ENCODE measurements at places on chromosomes 12 and 14.

DNA sequence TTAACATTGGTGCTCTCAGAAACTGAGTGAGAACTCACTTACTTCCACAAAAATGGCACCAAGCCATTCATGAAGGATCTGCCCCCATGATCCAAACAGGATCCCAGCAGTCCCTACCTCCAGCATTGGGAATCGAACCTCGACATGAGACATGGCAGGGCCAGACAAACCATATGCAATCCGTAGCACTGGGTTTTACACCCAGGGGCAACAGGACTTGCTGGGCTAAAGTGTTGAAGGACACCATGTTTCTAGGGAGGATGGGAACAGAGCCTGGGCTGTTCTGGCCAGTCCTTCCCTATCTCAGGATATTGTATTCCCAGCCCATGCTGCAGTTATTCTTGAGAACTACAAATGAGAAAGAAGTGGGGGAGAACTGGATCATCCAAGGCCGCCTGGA, 36.6 kb downstream of the SERPINA3 start:
- no peak for ATAC-seq

GRCh38 chr12:71760471-71760870, 5.8 kb downstream of the RAB21 start:
- ATAC-seq: no peak

- no peak for ATAC-seq
These were observed 48.2 kb downstream of the FOXN3 start for GRCh38 chr14:89368490-89369477.

DNA sequence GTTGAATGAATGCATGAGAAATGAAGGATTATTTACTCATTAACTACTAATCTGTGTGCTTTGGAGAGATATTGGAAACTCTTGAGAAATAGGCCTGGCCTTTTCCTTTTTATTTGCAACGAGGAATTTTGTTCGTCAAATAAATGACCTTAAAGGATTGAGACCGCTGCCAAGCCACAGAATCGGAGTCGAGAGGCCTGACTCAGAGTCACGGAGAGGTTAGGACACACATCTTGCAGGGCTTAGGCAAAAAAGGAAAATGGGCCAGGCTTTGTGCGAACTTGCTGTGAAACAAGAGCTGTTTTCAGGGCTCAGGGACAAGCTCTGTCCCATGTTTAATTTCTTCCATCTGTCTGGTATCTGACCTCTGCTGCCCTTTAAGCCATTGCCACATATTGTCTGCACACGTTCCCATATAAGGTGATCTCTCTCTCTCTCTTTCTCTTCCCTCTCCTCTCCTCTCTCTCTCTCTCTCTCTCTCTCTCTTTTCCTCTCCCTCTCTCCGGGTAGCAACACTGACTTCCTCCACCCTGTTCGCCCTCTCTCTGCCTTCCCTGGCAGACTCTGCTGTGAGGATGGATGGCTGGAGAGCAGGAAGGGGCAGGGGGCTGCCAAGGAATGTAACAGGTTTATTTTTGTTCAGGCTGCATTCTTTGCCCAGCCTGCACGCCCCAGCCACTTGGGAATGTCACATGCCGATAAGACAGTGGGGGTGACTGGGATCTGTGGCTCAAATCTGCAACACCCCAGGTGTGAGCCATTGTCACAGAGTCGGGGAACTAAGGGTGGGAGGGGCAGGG, 14.9 kb upstream of the IFT81 start:
- ATAC-seq: no peak

DNA sequence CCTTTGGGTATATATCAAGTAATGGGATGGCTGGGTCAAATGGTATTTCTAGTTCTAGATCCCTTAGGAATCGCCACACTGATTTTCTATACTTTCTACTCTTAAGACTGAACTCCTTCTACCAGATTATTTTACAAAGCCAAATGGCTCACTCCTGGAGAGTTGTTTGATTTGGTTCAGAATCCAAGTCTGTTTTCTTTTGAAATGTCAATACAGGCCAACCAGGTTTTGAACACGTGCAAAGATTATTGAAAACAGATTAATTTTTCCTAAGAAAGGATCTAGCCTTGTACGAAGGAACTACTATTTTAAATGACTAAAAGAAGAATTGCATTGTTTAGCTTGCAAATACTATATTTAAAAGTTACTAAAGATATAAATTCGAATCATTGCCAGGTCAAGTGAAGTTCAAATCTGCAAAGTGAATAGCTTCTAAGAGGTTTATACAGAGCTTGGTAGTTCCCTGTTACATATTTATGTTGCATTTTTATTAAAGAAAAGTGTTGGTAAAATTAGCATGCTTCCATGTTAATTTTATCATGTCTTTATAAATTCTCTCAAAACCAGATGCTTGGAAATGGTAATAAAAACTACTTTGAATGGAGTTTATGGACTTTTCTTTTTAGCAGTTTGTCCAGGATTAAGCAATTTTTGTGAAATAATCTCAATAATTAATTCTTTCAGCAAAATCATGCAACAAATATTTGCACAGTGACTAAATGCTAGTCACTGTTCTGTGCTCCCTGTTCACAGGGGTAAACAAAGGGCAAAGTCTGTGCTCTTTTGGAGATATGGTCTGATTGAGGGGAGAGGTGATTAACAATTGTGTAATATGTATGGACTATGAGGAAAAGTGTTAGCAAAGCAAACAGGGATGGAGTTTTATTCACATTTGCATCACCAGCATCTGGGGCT, 38.9 kb downstream of the GPR65 start:
- no peak for ATAC-seq

- no peak for ATAC-seq
These were observed 17.9 kb downstream of the RTL1 start for GRCh38 chr14:100885617-100886016.

DNA sequence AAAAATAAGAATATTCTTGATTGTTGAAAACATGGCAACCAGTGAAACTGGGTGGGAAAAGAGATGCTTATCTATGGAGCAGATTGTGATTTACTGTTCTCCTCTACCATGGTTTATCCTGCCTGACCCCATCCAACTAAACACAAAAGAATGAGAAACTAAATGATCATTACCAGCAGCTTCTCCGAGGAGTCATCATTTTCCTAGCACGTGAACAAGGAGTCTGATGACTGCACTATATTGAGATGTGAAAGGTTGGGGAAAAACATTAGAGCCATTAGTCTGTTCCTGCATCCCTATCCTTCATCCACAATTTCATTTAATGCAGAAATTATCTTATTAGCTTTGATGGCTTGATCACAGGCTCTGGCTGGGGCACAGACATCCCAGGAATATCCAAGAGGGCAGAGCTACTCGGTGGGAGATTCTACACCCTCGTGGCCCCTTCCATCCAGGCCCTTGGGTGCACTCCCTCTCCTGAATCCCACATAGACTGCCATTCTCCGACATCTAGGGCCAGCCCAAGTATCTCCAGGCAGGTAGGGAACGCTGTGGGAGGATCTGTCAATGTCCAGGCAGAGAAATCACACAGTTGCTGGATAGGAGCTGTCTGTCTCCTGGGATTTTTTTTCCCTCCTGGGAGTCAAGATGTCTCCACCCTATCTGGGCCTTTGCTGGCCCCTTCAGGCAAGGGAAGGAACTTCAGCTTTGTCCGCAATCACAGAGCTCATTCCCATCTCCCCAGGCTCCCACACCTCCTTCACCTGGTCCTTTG, 43.3 kb upstream of the DHRS4 start:
- ATAC-seq: no peak

- ATAC-seq: no peak
These were observed 47.6 kb downstream of the ANO4 start for GRCh38 chr12:100842156-100842555.

GRCh38 chr14:73717266-73717665, 3.1 kb upstream of the PNMA1 start:
- ATAC-seq: no peak

- ATAC-seq: no peak
These were observed 100.2 kb downstream of the KIF26A start for GRCh38 chr14:104238424-104239184.

All from activated CD4-positive, CD25-positive, alpha-beta regulatory T cell treated with anti-CD3 and anti-CD28 coated beads, Interleukin-2, amount 50 U/mL, for 24 hours (primary cell).